ENCODE measurements at places on chromosomes 3 and 15.

GRCh38 chr3:140160553-140160952 lies 225.6 kb downstream of the CLSTN2 start:
- DNase-seq: no peak

DNA sequence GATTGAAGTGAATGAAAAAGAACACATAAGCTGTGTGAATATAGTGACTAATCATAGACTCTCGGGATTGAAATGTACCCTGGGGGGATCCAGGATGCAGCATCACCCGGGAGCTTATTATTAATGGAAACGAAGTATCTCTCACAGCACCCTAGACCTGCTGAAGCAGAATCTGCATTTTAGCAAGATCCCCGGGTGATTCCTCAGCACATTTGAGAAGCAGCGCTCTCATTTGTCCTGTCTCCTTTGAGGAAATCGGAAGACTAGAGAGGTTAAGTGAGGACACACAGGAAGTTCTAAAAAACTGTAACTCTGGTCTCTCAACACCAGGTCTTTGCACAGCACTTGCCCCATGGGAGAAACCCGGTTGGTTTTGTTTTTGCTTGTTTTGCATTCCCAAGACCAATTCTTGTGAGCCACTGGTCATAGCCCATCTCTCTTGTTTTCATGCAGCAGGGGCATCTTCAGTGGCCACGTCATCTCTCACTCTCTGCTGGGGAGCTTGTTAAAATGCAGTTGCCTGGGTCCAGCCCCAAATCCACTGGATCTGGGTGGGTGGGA lies 30.2 kb downstream of the ZNF710 start:
- DNase-seq: no peak

DNA sequence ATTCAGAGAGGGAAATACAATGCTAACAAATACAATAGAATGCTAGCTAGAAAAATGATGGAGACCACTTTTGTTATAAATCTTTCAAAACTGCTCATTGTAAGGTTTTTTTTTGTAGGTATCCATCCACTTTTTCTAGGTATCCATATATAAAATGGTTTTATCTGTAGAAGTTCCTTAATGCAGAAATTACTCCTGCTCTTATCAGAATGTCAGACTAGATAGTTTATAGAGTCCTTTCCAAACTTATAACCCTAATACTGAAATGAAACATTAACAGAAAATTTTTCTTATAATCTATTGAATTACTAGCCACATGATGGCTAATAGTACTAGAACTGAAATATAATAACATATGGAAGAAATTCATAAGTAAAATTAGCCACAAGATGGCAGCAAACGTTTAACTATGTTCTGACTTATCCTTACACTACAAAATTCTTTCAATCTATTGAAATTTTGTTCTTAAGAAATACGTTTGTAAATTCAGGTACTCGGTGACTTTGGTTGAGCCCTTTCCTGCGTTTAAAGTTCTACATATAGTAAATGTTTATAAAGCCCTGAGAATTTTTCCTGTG lies 58.5 kb downstream of the ECT2 start:
- no peak for DNase-seq

DNA sequence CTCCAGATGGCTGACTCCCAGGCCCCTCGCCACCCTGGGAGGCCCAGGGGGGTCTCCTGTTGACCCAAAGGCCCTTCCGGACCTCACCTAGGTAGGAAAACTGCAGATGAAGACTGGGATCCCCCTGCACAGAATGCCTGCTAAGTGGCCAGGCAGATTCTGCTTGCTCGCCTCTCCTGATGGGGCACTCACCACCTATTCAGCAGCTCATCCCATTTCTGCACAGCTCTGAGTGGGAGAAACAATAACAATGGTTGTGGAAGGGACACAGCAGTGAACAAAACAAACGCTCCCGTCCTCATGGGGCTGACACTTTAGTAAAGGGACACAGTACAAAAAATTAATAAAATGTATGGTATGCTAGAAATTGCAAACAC lies 24.9 kb upstream of the FGD5 start:
- DNase-seq: no peak

DNA sequence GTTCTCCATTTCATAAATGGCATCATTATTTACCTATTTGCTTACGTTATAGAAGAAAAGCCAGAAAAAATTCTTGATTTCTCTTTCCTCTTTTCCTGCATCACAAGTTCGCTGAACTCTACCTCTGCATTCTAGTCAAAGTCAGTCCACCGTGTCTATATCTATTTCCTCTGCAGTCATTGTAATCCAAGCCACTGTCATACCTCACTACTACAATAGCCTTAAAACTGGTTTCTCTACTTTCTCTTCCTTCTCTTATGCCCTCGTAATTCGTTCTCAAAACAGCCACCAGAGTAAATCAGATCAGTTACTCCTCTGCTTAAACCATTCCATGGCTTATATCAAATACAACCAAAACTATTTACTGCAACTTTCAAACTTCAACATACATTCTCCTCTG lies 13.4 kb upstream of the FAM81A start:
- no peak for DNase-seq

DNA sequence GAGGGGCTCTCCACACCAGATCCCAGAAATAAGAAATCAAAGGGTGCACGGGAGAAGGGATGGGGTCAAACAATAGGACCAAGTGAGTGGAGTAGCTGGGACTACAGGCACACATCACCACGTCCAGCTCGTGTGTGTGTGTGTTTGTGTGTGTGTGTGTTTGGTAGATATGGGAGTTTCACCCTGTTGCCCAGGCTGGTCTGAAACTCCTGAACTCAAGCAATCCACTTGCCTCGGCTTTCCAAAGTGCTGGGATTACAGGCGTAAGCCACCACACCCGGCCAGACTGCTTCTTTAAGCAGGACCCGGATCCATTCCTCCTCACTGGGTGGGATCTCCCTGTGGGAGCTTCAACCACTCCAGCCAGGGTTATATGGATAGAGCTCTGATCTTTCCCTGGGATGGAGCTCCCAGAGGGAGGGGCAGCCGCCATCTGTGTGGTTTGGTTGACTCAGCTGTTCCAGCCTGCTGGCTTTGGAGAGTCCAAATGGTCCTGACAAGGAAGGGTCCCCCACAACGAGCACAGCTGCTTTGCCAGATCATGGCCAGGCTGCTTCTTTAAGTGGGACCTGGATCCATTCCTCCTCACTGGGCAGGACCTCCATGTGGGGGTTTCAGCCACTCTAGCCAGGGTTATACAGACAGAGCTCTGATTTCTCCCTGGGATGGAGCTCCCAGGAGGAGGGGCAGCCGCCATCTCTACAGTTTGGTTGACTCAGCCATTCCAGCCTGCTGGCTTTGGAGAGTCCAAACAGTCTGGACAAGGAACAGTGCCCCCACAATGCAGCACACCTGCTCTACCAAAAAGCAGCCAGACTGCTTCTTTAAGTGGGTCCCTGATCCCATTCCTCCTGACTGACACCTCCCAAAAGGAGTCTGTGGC lies 9.1 kb upstream of the AVEN start:
- DNase-seq: no peak

- no peak for DNase-seq
Observed at GRCh38 chr3:157059181-157059580, 100.8 kb downstream of the CCNL1 start.

DNA sequence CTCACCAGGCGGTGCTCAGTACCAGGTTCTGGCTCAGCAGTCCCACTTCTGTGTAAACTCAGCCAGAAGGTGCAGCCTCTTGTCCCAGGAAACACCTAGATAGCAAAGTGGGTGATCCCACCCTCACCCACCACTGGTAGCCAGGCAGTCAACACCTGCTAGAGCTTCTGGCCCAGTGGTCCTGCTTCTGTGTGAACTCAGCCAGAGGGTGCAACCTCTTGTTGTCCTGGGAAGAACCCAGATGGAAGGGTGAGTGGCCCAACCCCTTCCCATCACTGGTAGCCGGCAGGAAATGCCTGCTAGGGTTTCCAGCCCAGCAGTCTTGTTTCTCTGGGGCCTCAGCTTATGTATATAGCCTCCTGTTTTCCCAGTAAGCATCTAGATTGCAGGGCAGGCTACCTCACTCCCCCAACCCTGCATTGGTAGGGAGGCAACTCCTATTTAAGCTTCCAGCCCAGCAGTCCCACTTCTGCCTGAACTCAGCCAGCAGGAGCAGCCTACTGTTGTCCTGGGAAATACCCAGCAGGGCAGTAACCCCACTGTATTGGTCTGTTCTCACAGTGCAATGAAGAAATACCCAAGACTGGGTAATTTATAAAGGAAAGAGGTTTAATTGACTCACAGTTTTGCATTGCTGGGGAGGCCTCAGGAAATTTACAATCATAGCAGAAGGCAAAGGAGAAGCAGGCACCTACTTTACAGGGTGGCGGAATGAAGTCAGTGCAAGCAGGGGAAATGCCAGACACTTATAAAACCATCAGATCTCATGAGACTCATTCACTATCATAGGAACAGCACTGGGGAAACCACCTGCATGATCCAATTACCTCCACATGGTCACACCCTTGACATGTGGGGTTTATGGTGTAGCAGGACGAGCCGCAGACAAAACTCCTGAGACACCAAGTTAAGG lies 110.6 kb downstream of the DTWD1 start:
- DNase-seq: no peak

- no peak for DNase-seq
Observed at GRCh38 chr3:65402597-65402996, 636.1 kb downstream of the MAGI1 start.

- DNase-seq: no peak
Observed at GRCh38 chr15:51103330-51103729, 8.6 kb upstream of the TNFAIP8L3 start.

DNA sequence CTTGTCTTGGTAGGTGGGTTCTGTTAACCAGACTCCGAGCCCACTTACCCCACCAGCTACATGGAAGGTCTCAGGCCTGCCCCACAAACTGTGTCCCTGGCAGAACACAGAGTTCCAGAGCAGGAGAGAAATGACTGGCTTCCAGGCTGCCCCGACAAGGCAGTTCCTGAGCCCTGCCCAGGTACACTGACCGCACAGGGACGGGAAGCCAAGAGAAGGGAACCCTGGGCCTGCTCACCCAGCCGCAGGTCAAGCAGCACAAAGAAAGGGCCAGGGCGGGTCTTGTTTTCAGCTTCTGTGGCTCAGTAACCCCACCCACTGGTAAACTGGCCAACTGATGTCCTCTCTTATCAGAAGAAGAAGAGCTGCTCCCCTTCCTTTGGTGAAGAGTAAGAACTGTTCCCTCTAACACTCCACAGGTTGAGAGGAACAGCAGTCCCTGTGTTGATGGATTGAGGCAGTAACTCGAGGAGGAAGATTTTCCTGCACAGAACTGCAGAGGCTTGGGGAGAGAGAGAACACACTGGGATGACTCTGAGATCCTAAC lies 68.4 kb downstream of the CRTC3 start:
- DNase-seq: peak; percentile 4

DNA sequence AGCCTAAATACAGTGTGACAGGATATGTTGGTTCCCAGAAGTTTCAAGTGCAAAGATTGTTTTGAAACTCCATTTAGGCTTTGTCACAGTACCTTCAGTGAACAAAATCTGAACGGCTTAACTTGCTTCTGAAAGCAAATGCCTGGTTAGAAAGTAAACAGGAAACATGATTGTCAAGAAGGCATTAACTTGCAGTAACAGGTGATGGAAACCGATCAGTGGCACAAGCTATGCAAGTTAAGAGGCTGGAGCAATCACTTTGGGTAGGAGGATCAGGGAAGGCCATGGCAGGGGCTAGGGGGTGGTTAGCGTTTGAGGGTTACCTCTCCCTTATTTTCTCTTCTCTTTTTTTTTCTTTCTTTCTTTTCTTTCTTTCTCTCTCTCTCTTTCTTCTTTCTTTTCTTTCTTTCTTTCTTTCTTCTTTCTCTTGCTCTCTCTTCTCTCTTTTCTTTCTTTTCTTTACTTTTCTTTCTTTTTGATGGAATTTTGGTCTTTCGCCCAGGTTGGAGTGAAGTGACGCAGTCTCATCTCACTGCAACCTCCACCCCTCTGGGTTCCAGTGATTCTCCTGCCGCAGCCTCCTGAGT lies 2.4 kb downstream of the HYKK start:
- DNase-seq: no peak

GRCh38 chr3:71258116-71258515 lies 325.4 kb downstream of the FOXP1 start:
- DNase-seq: no peak

GRCh38 chr3:152830245-152830644 lies 4.7 kb upstream of the P2RY1 start:
- DNase-seq: no peak

- DNase-seq: no peak
Observed at GRCh38 chr15:83365370-83365938, 81.0 kb upstream of the BNC1 start.

- DNase-seq: no peak
Observed at GRCh38 chr15:69797051-69797595, 300.6 kb downstream of the TLE3 start.

DNA sequence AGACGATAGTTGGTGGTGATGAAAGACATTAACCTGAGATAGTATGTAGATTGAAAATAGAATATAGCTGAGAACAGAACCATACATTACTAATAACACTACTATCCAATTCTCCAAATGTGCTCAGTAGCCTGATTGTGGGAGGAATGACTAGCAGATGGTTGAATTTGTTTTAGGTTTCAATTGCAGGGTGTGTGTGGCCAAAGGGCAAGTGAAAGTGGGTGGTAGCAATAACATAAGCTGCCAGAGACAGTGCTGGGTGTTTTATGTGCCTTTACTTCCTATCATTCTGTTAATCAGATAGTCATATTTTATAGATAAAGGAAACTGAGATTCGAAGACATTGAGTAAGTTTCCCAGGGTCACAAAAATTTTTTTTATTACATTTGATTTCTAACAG lies 249.5 kb upstream of the ARL6 start:
- DNase-seq: no peak

- DNase-seq: no peak
Observed at GRCh38 chr15:45684533-45684932, 49.7 kb downstream of the SQOR start.

DNA sequence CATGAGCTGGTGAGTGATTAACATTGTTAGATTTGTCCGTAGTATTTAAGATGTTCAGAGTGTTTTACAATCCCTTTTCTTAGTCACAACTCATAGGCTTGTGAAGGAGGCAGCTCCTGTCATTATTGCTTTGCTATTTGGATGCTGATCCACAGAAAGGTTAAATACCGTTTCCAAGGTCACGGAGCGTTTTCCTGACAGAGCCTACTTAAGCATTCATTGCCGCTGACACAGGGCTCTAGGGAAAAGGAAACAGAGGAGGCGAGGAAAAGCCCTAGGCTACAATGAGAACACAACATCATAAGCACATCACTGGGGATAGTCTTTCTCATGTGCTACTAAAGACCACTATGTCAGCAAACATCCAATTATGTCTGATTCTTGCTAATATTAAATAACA lies 38.5 kb upstream of the CPB1 start:
- DNase-seq: no peak

GRCh38 chr3:165181556-165181955 lies 14.6 kb downstream of the SLITRK3 start:
- no peak for DNase-seq

All from esophagus squamous epithelium (tissue), 5 donors.